GM04503 (cell line): ENCODE measurements at places on chromosomes 5 and 9.

DNA sequence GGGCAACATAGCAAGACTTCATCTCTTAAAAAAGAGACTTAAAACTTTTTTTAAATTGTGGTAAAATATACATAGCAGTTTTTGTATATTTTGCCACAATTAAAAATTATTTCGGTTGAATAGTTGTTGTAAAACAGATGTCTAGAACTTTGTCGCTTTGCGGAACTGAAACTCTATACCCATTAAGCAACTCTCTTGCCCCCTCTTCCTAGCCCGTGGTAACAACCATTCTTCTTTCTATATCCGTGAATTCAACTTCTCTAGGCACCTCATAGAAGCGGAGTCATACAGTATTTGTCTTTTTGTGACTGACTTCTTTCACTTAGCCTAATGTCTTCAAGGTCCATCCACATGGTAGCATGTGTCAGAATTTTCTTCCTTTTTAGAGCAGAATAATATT, 43.3 kb downstream of the SPARC start:
- no peak for DNase-seq

GRCh38 chr5:177188775-177189174, 55.2 kb downstream of the NSD1 start:
- no peak for DNase-seq

- no peak for DNase-seq
Observed at GRCh38 chr5:15637886-15638285, 137.9 kb downstream of the FBXL7 start.

- no peak for DNase-seq
Observed at GRCh38 chr5:96973532-96974401, 37.9 kb downstream of the LNPEP start.

DNA sequence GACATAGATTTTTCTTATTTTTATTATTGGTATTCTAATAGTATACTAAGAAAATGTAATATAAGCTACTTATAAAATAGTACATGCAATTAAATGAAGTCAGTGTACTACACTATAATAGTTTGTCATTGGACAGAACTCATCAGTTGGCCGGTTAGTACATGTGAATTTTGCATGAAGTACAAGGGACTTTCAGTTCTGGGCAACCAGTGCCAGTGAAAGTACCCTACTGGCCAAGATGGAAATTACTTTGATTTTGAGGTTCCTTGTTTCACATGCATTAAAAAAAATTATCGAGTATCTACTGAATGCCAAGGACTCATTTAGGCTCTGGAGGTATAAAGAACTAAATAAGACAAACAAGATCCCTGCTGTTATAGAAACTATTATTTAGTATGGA, 213.4 kb upstream of the ELL2 start:
- no peak for DNase-seq

DNA sequence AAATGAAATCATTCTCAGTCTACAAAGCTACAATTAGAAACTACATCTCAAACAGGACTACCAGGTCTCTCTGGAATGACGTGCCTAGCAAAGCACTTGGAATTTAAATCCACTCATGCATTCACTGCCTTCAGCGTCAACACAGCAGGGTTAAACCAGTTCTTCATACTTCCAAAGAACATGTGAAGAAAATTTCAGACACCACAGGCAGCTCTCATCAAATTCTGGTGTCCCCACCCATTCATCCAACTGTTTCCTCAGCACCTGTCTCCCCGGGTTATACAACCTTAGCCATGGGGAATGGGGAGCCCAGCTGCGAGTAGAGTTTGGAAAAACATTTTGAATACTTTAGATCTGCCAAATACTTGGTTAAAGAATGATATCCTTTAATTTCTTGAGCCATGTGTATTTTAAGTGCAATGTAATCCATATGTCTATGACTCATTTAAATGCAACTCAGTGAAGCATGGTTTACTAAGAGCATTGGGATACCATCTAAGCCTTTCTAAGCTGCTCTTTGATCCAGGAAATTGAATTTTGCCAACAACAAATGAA, 17.5 kb downstream of the ADAM19 start:
- no peak for DNase-seq

GRCh38 chr9:99340281-99340680, 118.2 kb downstream of the SEC61B start:
- no peak for DNase-seq

DNA sequence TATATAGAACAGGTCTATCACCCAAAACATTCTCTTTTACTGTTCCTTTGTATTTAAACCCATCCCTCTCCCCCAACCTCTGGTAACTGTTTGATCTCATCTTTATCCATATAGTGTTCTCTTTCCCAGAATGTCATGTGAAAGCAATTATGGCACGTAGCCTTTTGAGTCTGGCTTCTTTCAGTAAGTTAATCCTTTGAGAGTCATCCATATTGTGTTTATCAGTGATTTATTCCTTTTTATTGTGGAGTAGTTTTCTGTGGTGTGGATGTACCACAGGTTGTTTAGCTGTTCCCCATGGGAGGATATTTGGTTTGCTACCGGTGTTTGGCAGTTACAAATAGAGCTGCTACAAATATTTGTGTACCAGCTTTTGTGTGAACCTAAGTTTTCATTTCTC, 38.0 kb downstream of the HMGXB3 start:
- no peak for DNase-seq

DNA sequence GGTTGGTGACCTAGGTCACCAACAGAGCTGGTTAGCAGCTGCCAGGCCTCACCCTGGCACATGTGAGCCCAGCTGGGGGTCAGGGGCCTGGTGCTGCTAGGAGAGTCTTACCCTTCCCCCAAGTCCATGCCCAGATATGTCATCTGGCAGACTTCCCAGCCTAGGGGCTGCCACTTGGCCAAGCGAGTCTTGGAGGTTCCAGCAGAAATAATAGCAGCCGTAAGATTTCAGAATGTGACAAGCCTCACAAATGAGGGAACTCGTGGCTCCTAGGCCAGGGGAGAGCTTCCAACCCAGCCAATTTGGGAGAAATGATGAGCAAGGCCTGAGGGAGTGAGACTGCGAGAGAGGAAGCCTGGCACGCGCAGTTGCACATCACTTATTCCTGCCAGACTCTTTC, 11.1 kb downstream of the URM1 start:
- DNase-seq: no peak

- no peak for DNase-seq
Observed at GRCh38 chr5:1853531-1853930, 29.2 kb downstream of the IRX4 start.

DNA sequence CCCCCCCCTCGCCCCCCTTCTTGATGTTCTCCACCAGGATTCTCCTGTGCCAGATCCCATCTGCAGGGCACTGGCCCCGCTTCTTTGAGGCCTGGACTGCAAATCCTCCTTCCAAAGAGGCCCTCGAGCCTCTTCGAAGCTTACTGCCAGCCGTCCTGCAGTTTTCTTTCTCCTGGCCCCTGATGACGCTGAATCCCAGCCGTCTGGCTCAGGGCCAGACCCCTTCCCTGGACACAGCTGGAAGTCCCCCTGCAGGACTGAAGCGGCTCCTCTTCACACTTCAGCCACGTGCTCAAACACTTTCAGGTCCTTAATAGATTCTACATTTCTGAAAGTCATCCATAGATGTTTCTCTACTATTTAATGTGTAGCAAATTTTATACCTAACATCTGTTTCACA, 121.5 kb downstream of the EHMT1 start:
- no peak for DNase-seq

- DNase-seq: no peak
Observed at GRCh38 chr5:76818844-76819831, at the start of gene F2RL1. TSS of gene F2RL1 (plus strand) at chr5:76819030. CDS start at chr5:76819183, 153 bp downstream.

GRCh38 chr9:114081441-114082016, 3.4 kb upstream of the AMBP start:
- DNase-seq: no peak

- DNase-seq: no peak
Observed at GRCh38 chr5:139468421-139468931, 2.3 kb upstream of the SMIM33 start.

DNA sequence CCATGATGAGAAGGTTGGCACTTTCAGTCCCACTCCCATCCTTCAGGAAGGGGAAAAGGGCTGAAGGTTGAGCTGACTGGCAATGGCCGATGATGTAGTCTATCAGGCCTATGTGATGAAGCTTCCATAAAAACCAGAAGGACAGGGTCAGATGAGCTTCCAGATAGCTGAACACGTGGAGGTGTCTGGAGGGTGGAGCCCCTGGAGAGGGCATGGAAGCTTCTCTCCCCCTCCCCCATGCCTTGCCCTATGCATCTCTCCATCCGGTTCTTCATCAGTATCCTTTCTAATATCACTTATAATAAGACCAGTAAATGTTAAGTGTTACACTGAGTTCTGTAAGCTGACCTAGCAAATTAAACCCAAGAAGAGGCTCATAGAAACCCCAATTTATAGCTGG, 32.6 kb upstream of the SMU1 start:
- no peak for DNase-seq

GRCh38 chr9:87883990-87884389, 1.3 kb downstream of the SPATA31E1 start:
- no peak for DNase-seq

DNA sequence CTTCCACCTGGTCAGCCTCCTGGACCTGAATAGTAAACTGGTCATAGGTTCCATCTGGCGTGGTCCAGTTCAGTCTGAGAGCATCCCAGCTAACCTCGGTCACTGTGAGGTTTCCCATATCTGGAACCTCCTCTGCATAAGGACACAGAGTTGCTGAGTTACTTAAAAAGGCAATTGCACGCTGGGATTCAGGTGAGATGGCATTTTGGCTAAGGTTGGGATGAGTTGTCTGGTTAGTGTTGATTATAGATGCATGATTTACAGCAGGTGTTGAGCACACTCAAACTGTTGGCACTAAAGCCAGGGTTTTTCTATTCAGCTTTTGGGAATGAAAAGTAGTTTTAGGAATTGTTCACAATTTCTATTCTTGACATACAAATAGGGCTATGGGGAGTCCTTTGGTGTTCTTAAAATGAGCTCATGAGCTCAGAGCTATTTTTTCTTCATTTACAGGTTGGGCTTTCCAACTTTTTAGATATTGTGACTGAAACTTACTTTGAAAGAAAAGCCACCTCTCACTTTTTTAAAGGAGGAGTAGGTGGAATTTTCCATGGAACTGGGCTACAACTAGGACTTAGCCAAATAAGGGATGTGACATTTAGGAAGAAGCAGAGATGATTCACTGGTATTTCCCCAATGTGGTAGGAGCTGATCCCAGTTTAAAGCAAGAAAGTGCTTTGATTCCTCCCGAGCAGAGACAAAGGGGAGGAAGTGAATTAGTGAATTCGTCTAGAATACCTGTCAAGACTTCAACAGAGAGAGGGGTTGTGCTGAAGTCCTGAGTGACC, 54.7 kb downstream of the TNC start:
- DNase-seq: peak; percentile 28

DNA sequence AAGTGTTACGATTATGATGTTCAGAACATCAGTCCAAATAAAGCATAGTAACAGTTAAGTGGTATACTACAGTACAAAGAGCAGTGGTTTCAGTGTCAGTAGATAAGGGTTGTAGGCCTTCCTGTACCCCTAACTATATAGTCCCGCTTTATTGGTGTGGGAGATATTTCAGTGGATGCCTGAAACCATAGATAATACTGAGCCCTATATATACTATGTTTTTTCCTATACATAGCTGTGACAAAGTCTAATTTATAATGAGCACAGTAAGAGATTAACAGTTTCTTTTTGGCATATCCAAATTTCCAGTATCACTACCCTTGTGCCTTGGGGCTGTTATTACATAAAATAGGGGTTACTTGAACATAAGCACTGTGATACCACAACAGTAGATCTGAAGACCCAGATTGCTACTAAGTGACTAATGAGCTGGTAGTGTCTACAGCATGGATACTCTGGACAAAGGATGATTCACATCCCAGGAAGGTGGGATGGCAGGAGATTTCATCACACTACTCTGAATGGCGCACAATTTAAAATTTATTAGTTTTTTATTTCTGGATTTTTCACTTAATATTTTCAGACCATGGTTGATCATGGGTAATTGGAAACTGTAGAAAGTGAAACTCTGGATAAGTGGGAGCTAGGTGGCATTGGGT, 119.3 kb downstream of the RPS23 start:
- no peak for DNase-seq

- no peak for DNase-seq
Observed at GRCh38 chr9:70110194-70111041, 66.8 kb downstream of the MAMDC2 start.

DNA sequence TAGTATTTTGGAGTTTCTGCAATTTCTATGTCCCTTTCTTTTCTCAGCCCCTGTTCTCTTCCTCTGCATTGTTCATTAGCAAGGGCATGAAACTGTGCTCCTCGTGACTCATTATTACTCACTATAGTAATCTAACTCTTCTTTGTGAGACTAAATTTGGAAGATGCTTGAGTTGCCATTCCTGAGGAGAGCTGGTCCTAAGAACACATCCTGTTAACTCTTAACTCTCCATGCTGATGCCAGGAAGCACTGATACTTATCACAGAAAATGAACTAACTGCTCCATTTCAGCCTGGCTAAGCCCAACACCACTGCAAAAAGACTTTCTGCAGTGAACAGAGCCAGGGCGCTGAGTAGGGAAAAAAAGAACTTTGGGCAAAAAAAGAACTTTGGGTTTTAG, 10.6 kb upstream of the CSNK1A1 start:
- peak; percentile 89 for DNase-seq

DNA sequence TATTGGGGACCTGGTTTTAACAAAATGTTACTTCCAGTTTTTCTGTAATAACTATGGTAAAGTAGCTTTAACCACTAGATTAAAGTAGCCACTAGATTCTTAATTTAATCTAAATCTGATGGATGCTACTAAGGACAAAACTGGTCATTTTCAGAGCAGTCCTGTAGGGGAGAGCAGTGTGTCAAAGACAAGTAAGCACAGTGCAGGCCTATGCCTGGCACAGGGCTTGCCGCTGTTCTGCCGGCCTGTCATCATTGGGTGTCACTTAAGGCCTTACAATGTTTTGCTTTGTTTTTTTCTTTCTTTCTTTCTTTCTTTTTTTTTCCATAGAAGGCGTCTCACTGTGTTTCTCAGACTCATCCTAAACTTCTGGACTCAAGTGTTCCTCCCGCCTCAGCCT, 53.0 kb upstream of the NXNL2 start:
- no peak for DNase-seq

GRCh38 chr9:36450110-36450732, 50.2 kb upstream of the RNF38 start:
- DNase-seq: no peak

DNA sequence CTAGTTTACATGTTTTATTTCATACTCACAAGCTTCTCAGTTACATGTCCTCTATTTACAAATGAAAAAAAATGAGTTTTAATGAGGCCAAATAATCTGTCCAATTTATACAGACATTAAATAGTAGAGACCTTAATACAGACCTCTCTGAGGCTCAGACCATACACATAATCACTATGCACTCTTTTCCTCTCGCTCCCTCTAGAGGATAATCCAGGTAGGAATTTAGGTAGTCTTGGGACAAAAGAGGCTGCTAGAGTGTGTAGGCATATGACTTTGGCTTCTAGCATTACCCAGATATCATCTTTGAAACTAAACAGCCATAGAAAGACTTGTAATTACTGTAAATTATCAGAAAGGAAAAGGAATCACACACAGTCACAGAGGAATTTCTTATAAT, 444.7 kb downstream of the HINT1 start:
- peak; percentile 4 for DNase-seq

- no peak for DNase-seq
Observed at GRCh38 chr9:127698386-127698785, 8.4 kb upstream of the CFAP157 start.

DNA sequence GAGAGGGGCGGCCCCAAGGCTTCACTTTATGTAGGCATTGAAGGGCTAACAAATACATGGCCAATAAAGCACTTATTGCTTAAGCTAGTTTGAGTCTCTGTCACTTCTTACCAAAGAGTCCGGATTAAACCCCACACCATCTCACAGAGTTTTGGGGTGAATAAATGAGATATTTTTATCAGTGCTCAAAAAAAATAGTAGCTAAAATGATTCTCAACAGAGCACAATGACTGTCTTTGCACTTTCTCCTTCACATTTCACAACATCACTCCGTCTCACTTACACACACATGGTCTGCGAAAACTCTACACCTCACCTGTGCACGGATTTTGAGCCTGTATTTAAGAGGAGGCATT, 92.9 kb downstream of the LMX1B start:
- DNase-seq: no peak
